ENCODE measurements at places on chromosomes 12 and 14.

- DNase-seq, result no peak
Measured at GRCh38 chr12:124579921-124580517, 12.6 kb upstream of the NCOR2 start.

DNA sequence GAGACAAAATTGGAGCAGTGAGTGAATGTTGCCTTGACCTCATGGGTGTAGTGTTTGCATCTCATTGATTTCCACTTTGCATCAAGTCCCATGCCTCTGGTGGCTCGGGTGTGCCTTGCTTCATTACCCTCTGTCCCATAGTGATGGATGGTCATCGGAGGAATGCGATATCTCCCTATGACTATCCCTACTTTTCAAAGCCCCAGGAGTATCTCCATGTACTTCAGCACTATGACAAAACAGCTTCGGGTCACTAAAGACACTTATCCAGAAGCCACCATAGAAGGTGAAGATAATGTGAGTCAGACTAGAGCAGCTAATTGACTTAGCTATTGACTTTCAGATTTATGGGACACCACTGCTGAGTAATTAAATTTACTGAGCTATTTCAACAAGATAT is 355.1 kb upstream of the CCDC196 start:
- DNase-seq, result no peak

DNA sequence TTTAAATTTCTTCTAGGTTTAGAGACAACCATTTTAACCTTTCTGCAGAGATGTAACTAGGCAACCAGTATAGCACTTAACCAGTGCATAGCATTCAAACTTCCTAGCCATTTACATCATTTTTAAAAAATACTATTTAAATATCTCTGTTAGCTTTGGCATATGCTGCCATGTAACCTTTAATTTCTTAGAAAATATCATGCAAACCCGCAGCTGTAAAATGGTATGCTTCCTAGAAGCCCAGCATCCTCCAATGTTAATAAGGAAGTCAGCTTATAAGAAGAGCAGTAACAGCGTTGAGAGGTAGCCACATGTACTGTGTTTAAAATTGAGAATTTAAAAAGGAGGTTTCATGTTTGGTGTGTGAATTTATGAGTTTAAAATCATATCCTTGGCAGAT is 22.8 kb downstream of the GNG2 start:
- no peak for DNase-seq

GRCh38 chr12:12715459-12716150 is 1.6 kb upstream of the CDKN1B start:
- peak; percentile 62 for DNase-seq

DNA sequence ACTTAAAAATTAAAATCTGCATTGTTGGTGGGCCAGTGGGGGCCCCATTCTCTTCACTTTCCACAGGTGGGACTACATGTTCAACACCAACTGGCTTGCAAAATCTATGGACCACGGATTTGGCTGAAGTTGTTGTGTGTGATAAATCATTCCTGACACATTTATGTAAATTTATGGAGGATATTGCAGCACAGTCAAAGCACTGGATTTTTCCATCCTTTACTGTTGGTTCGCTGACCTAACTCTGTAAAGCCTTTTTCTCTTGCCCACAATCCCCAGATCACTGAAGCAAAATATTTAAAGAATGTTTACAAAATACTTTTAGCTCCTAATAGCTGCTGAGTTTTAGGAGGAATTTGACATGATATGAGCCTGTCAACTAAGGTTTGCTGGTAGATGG is 219.7 kb upstream of the PRICKLE1 start:
- no peak for DNase-seq

GRCh38 chr14:28097585-28097984 is 669.0 kb upstream of the FOXG1 start:
- no peak for DNase-seq

GRCh38 chr12:81998761-81999378 is 239.7 kb upstream of the PPFIA2 start:
- DNase-seq, result no peak

GRCh38 chr12:114968727-114969126 is 284.8 kb upstream of the TBX3 start:
- no peak for DNase-seq

GRCh38 chr12:57534991-57535543 is 11.9 kb downstream of the DCTN2 start:
- no peak for DNase-seq

- DNase-seq, result no peak
Measured at GRCh38 chr14:68506021-68506644, 286.7 kb downstream of the ZFP36L1 start.

GRCh38 chr14:85565862-85566296 is 35.9 kb downstream of the FLRT2 start:
- DNase-seq, result no peak

DNA sequence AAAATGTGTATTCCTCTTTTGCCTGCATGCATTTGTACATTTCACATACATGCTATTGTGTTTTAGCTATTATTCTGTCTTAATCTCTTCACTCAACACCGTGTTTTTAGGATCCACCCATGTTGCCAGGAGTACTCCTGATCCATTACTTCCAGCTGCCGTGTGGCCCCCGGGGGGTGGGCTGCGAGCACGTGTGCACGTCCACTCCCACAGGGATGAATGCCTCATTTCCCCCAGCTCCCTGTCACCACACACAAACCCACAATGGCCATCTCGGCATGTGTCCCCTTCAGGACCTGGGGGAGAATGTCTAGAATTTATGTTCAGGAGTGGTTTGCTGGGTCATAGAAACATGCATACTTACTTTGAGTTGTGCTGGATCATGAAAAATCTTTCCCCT is 62.7 kb upstream of the ACTN1 start:
- DNase-seq, result no peak

GRCh38 chr12:101117842-101118241 is 92.2 kb downstream of the SLC5A8 start:
- no peak for DNase-seq

DNA sequence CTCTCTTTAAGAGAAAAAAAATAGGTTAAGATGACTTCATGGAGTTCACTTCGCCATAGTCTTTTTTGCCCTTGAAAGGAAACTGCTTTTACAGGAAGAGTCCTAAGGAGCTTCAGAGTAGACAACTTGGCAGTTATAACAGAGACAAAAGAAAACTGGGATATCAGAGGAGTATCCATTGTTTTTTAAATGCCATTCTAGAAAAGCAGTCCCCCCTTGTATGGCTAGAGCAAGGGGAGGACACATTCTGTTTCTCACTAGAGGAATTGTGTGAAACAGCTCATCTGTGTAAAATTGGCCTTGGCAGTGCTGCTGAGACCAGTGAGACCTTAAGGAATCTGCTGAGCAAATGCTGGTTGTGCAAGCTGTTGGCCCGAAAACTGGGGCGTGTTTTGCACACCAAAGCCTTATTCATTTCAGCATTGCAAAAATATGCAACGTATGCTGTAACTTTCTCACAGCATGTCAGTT is 128.0 kb downstream of the GPR135 start:
- DNase-seq, result no peak

- no peak for DNase-seq
Measured at GRCh38 chr14:103128631-103129300, 5.5 kb downstream of the TNFAIP2 start.

DNA sequence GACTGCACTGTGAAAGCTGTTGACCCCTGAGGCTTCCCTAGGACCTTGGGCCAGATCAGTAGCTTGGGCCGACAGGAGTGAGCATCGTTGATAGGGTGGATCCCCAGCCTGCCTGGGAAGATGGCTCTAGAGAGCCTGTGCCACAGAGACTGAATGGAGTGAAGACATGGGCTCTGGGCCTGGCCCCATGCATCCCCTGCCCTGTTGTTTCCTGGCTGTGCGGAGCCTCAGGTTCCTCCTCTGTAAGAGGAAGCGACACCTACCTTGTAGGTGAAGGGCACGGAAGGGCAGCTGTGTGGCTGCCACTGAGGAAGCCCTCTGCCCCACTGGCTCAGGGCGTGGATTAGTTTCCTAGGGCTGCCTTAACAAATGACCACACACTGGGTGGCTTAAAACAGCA is 23.9 kb downstream of the PLEKHG3 start:
- no peak for DNase-seq

DNA sequence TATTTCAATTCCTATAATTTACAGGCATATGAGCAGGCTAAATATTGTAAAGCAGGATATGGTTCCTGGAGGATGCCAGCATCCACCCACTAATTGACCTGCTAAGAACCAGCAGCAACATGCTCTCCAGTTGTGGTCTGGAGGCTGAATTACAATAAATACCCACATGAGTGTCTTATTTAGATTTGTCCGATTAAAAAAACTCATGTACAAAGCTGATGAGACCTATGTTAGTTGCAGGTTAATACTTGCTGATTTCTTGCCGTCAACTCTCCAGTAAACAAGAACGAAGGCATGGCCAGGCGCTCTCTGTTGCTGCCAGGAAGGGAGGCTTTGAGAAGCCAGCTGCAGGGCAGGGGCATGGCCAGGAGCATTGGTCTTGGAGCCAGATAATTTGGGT is 169.3 kb upstream of the PRICKLE1 start:
- no peak for DNase-seq
